NCI-H1694 treated with DMSO at 0.1 percent for 48 hours (cell line): ENCODE measurements at places on chromosomes 11 and 22.
A peak's percentile ranks its signal among the peaks of the same experiment; 100 is the strongest.

DNA sequence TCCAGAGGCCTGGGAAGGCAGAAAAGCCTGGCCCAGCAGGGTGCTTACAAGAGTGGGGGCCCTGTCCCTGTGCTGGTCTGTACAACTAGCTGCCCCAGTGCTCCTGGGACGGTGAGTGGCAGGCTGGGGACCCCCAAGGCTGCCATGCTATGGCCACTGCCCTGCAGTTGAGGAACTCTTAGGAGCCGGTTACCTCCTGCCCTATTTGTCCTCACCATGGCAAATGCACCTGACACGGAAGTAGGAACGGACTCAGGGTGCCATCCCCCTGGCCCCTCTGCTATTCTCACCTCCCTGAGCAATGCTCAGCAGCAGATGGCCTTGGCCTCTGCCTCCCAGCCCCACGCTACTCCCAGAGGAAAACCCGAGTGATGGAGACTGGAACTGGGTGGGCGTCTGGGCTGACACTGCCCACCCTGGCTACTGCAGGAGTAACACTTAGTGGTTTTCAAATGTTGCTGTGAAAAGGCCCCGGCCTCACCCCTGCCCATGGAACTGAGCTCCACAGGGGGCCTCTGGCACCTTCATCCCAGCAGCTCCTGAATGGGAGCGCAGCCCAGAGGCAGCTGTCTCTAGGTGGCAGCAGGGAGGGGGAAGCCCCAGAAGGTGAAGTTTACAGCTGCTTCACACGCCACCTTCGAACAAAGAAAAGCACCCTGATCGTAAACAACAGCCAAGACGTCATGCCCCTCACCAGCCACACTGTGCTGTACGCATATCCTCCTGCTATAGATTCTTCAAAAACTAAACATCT, 105.3 kb downstream of the CTTN start:
- peak; percentile 74 for DNase-seq

DNA sequence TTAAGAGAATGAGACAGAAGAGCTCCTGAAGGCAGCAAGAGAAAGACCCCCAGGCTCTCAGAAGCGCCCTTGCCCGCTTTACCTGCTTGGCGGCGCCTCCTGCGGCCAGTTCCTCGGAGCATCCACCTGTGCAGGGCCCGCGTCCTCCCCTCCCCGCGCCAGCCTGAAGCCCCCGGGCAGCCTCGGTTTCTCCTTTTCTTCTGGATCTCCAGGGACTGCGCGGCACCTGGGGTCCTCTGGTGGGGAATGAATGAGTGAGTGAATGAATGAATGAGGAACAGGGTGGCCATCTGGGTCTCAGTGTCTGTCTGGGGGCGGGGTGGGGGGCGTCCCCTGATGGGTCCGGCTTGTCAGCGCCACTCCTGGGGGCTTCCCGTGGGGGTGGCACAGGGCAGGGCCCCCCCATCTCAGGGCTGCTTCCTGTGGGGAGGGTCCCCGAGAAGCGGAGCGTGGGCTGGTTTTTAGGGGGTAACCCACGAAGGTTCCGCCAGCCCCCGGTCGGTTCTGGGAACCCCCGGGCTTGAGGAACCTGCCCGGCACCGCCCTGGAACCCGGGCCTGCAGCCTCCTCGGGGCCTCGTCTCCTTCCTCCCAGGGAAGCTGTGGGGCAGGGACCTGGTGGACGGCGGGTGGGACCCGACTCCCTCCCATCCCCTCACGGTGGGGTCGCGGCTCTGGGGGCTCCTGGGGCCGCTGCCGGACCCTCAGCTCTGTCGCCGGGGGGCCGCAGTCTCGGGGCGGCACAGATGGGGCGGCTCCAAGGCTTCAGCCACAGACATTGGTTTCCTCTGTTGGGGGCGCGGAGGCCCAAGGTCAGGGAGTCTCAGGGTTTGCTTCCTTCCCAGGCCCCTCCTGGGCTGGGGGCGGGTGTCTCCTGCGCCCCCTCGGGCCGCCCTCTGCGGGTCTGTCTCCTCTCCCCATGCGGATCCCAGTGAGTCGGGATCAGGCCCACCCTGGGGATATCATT, 8.3 kb upstream of the KRTAP5-7 start:
- no peak for DNase-seq

DNA sequence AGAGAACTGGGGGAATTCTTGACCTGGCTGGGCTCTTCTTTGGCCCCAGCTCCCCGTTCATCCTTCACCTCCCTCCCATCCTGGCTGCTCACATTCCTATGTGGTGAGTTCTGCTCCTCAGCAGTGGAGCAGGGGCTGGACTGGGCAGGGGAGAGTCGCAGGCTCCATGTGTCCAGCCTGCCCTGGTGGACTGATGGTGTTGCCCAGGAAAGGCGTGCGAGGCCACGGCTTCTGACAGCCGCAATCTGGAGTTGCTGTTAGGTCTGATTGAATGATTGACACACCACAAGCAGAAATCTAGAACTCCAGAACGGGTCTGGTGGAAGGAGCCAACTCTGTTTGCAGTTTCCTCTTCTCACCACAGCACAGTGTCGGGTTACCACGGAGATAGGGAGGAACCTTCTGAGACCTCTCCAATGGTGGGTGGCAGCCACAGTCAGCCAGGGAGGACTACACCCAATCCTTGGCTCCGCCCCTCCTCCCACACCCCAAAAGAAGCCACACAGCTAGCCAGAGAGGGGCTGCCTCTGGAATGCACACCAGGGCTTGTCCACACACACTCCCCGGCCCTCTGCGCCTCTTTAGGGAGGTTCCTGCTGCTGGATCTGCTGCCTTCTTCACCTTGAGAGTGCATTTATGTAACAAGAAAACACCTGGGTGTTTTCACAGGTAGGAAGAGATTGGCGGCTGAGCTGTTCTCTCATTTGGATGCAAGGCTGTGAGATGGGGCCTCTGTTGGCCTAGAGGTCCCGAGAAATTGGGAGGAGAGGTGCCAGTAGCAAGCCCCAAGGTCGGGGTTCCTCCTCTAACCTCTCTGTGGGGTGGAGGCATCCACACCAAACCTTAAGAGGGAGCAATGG, 56.4 kb upstream of the CD44 start:
- DNase-seq = no peak

DNA sequence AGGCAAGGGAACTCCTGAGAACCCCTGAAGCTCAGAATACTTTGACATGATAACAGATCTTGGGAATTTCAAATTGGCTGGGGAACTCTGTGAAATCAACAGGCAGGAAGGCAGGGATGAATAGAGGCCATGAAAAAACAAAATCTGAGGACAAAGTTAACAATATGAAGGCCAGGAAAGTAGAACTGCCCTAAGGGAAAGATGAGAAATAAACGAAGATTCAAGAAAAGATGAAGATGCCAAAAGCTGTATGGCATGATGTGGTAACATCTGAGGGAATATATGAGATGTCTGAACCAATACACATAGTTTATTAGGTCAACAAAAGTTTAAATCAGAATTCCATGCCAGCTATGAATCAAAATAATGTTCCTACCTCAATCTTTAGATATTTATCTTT, 25.0 kb downstream of the SERGEF start:
- no peak for DNase-seq

GRCh38 chr11:17607591-17608570, 60.8 kb downstream of the OTOG start:
- no peak for DNase-seq

DNA sequence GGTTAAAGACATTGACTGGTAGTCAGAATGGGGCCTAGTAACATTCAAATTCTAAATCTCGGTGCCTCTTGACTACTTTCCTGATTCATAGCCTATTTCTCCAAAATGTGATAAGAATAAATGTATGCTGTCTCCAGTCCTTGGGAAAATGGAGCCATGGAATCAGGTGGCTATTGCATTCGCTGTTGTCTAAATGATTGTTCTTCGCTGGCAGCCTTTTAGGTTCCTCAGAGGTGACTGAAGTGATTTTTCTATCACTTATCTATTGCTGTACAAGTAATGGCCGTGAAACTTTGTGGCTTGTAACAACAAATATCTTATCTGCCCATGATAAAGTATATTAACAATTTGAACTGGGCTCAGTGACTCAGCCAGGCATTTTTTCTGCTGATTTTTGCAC, 15.4 kb downstream of the SRPRA start:
- no peak for DNase-seq

DNA sequence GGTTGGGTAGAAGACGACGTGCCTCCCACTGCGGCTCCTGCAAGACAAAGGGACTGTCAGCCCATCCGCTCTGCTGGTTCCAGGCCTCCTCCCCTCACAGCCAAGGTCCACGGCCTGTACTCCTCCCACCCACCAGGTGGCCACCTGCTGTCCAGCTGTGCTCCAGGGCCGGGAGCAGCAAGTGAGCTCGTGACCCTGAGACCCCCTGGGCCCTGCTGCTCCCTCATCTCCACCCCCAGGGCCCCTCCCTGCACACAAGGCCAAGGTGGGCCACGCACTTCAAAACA, 27.4 kb downstream of the TSPAN4 start:
- no peak for DNase-seq

GRCh38 chr11:73752216-73752867, 8.5 kb downstream of the RAB6A start:
- DNase-seq = no peak
